ENCODE measurements at places on chromosomes 13 and 19. TPM values are rescaled to one million over a fixed set of nuclear protein-coding genes. Genes with fewer than 3 reads are reported as not detected.

Gene B3GNT8
- 0.37 TPM for total RNA-seq

Gene KIR2DL3
- total RNA-seq, result not detected

Gene FBXO17
- total RNA-seq, result 64.1 TPM

Gene FAM216B
- total RNA-seq, result not detected

Gene PNMA8B
- total RNA-seq, result not detected

Gene DAND5
- total RNA-seq, result 0.32 TPM

Gene MYPOP
- total RNA-seq, result 7.6 TPM

Gene C1QTNF9B
- not detected for total RNA-seq

Gene TPP2
- total RNA-seq, result 12.2 TPM

Gene GPR180
- 3.1 TPM for total RNA-seq

Gene CACNG8
- 1.2 TPM for total RNA-seq

Gene ZNF439
- total RNA-seq, result not detected

Gene EBI3
- 3.1 TPM for total RNA-seq

Gene TCF3
- total RNA-seq, result 69.2 TPM

Gene FOSB
- total RNA-seq, result 11.1 TPM

Gene FBXO27
- total RNA-seq, result 2.8 TPM

Gene YJEFN3
- 2.2 TPM for total RNA-seq

Gene ZNF226
- total RNA-seq, result 23.0 TPM

Gene PRDX2
- total RNA-seq, result 0.51 TPM

Gene C19orf12
- total RNA-seq, result 40.1 TPM

Gene GGACT
- total RNA-seq, result 3.2 TPM

Gene ZNF543
- 0.78 TPM for total RNA-seq

Data from A549 treated with GW870086 at 1 μM for 4 hours (cell line).